MV-4-11 (cell line): ENCODE measurements at places on chromosomes 2 and 18.

GRCh38 chr2:11169333-11169732 lies 14.1 kb downstream of the SLC66A3 start:
- no peak for DNase-seq

DNA sequence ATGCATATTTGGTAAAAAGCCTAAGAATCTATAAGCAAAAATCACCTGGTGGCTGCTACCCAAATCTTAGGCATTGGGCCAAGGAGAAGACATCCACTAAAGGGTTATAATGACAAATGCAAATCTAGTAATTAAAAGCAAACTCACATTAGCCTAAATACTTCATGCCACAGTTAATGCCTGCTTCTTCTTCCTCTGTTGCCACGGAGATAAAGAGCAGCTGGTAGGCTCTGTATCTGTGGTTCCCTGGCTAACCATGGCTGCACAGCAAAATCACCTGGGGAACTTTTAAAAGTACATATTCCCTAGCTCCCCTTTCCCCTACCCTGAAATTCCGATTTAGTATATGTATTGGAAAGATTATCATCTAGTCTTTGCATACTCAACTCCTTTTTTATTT lies 114.3 kb downstream of the LNPK start:
- no peak for DNase-seq

GRCh38 chr2:99169534-99169933 lies 11.3 kb downstream of the MITD1 start:
- DNase-seq = no peak

GRCh38 chr2:238727585-238728329 lies 120.1 kb upstream of the TWIST2 start:
- no peak for DNase-seq

DNA sequence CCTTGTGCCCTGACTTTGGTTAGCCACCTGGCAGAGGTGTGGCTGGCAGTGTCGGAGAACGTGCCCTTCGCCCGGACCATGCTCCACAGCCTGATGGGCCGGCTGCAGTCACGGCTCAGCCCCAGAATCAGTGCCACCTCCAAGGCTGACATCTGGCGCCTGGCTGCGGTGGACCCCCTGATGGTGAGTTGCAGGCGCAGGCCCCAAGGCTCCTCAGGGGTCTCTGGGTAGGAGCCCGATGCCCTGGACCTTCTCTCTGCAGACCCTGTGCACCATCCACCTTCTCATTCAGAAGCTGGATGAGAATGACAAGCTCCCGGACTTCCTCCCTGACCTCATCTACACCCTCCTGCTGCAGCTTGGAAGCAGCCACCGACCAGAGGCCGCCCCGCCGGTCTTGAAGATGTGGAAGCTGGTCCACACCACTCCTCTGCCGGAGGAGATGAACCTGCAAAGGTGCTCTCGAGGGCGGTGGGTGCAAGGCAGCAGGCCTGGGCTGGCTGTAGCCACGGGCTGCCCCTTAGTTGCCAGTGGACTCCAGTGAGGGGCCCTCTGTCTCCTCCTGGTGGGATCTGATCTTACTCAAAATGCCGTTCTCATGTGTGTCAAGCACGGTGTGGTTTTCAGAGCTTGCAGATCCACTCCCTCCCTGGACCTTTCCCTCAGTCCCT lies 32.1 kb downstream of the HJURP start:
- DNase-seq = no peak

DNA sequence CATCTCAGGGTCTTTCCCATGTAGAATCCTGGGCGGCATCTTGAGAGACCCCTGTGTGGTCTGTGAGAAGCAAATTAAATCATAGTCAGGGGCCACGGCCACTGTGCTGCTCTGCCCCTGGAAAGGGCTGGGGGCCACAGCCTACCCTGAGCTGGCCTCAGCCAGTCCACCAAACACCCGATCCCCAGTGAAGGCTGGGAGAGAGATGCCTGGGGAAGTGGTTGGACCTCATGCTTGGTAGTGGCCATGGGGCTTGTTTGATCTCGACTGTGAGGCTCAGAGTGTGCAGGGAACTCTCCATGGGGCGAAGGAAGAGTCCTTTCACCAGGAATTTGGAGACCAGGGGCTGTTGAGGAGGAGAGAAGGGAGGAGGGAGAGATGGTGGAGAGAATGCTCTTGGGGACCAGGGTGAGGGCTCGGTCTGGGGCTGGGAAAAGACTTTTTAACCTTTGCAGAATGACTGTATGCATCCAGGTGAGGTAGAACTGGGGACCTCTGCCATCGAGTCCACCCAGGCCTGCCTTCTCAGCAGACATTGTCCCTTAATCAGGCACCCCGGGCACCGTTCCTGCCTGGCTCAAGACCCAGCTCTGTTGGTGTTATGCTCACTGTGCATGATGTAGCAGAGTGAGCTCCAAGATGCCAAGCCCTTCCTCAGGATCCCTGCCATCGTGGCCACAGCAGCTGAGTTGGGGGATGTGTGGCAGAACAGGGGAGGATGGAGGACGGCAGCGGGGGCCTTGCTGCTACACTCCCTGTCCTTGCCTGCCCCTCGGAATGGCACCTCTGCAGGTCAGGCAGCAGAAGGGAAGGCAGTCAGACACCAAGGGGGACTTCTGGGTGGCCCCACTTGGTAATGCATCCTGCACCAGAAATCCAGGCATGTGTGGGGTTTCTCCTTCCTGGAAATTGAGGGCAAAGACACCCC lies 249.9 kb downstream of the DYSF start:
- no peak for DNase-seq

- no peak for DNase-seq
These were observed 162.7 kb upstream of the COL3A1 start for GRCh38 chr2:188811522-188811921.

DNA sequence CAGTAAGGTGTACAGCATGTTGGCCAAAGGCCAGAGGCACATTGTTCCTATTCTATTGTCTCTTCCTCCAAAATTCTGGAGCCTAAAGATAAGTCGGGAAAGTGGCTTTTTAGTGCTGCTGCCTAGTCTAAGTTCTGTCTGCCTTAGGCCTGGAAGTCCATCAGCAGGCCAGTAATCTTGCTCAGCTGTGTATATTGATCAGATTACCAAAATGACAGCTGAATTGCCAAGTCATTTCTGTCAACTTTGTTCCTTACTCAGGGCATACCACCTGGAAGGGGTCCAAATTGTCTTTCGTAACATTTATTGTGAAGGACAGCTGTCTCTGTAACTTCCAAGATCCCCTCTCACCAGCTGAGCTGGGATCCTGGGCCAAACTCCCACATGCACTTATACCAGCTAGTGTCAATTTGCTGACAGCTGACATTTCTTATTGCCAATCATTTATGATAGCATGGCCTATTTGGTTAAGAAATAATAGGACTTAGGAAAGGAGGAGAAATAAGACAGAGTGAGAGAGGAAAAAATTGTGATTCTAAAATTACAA lies 116.8 kb upstream of the FSHR start:
- DNase-seq = no peak

DNA sequence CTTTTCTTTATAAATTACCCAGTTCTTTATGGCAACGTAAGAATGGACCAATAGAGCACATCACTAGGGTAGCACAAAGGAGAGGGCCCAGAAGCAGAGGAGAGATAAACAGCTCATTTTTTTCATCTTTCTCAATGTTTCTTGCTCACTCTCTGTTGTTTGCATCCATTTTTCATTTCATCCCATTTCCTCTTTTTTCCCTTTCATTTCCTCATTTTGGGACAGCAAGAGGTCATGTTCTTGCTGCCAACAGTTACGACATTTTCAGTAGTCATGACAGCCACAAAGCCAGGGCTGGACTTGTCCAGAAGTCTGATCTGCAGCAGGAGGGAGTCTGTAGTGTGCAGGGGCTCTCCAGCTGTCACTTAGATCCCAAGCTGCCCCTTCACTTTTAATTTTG lies 52.7 kb upstream of the CYP1B1 start:
- DNase-seq = peak; percentile 99

- DNase-seq = no peak
These were observed 1363.2 kb upstream of the ACVR2A start for GRCh38 chr2:146481629-146482028.

GRCh38 chr18:4352746-4353551 lies 102.2 kb downstream of the DLGAP1 start:
- no peak for DNase-seq

DNA sequence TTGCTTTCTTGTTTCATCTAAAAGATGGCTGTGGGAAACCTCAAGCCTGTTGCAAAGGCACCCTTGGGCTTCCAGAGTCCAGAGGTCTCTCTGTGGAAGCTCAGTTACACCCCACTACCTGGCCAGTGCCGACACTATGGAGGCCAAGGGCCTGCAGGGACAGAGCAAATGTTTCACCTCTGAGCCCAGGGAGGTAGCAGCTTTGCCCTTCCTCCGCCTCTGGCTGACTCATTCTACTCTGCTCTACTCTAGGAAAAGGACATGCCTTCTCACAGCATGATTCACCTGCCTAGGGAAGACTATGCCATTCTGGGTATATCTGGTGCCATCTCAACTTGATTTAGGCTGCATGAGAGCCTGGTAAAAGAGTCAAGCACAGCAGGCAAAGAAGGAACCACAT lies 12.2 kb downstream of the MYOM1 start:
- no peak for DNase-seq

DNA sequence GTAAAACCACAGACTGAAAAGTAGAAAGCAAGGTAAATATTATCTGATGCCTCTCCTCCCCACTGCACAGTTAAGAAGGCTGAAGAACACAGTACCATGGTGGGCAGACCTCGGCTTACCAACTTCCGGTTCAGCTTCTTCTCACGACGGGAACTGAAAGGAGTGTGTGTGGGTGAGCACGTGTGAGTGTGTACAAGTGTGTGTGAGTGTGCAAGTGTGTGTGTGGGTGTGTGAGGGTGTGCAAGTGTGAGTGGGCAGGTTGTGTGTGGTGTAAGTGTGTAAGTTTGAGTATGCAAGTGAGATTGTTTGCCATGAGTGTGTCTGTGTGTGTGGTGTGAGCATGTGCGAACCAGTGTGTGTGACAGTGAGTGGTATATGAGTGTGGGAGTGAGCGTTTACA lies 103.5 kb downstream of the ADD2 start:
- DNase-seq = peak; percentile 80

DNA sequence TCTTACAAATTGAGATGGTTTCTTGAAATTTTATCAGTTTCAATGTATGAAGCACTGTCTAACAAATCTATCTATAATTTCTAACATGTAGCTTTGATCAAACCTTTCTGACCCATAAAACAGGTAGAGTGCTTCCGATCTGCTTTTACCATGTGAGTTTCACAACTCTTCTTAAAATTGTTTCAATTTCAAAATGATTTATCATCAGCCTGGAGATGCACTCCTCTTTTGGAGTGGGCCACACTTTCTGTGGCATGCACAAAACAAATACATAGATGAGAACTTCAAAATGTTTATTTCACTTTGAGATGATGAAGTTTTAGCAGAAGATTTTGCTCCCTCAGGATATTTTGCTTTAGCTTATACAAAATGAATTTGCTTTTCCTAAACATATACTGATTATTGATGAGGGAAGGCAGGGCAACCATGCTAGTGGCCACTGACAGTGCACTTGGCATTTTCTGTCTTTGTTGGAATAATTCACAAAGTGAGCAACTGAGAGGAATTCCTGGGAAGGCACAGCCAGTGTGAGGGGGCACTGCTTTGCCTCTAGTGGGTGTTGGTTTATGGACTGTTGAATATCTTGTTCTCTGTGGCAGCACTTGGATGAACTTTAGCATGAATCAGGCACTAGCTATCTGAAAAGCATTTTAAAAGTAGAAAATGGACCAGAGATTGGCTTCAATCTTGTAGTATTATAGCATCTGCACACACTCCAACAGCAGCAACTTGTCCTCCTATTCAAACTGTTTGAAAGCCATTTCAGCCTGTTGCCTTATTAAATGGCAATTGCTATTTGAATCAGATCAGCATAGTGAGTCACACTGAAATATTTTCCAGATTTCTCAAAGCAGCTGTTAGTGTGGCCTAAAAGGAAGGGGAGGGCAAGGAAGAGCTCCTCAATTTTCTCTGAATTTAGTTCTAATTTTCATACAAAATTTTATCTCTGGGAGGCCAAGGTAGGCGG lies 193.2 kb downstream of the CCDC85A start:
- no peak for DNase-seq

- no peak for DNase-seq
These were observed 174.6 kb downstream of the ZNF385B start for GRCh38 chr2:179686718-179687342.

- DNase-seq = no peak
These were observed 33.7 kb downstream of the ANKRD30B start for GRCh38 chr18:14781671-14782070.

- DNase-seq = no peak
These were observed 145.0 kb upstream of the HDAC4 start for GRCh38 chr2:239545741-239546392.

DNA sequence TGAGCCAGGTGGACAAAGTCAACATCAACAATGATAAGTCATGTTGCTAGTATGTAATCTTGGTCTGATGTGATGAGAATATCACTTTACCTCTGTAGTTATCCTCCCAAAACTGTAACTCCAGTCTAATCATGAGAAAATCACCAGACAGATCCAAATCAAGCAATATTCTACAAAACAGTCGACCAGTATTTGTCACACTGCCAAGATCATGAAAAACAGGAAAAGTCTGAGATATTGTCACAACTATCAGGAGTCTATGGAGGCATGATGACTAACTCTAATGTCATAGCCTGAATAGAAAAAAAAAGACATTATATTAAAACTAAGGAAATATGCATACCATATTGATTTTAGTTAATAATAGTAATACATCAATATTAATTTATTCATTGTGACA lies 1883.3 kb upstream of the CELF4 start:
- no peak for DNase-seq

DNA sequence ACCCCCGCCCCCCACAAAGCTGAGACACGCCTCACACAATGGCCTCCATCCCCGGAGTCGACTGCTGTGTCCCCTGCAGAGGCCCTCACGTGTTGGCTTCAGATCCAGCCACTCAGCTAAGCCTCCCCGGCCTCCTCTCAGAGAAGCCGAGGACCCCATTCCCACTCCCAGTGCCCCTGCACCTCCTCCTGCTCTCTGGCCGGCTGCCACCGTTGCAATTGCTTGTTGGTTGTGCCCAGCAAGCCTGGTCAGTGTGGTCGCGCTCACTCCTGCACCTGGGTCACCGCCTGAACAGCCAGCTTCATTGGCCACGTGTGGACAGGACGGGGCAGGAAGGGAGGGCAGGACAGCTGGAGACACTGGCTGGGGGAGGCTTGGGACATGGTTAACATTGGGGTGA lies 191.5 kb upstream of the SALL3 start:
- DNase-seq = no peak

DNA sequence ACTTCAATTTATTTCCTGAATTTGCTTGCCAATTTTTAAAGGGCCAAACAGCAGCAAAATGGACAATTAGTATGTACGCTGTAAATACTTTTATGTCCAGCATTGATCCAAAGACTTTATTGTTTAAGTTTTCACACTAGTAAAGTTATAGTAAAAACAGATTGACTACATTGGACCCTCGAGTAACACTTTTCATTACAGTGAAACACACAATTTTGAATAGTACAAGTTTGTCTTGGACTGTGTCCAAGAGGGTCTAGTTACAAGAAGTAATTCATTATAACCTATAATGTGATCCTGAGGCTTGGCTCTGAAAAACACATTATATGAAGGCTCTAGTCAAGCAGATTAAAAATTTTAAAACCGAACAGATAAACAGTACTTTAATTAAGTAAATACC lies 11.4 kb upstream of the RBBP8 start:
- DNase-seq = no peak
